ENCODE measurements at places on chromosomes 2 and 18. TPM values are rescaled to one million over a fixed set of nuclear protein-coding genes. Genes with fewer than 3 reads are reported as not detected.

The ALPP gene
- 21.6 TPM for total RNA-seq

The ABCG8 gene
- 0.05 TPM for total RNA-seq

The PSMA8 gene
- 0.12 TPM for total RNA-seq

The PRR30 gene
- not detected for total RNA-seq

The PRSS56 gene
- not detected for total RNA-seq

The RNU2-63P gene
- not detected for total RNA-seq

DNA sequence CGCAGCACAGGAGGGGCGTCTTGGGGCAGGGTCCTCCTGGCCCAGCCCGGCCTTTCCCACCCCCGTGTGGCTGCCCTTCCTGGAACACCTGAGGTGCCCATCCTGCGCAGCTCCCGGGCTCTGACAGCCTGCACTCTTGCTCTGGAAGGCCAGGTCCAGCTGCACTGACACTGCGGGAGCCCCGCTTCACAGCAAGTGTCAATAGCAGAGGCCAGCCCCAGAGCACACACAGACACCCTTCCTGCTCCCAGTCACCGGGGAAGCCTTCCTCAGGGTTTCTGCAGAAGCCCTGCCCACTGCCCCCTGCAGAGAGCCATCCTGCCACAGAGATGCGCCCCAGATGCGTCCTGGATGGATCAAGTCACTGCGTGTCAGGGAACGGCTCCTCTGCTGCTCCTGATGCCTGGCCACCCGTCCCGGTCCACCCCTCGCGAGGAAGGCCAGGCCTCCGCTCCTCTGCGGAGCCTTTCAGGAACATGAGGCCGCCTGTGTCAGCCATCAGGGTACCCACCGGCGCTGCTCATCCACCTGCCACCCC is 519.2 kb upstream of the MYT1L start:
- no peak overlapping the region for H3K27ac ChIP-seq
- H3K4me3 ChIP-seq = no peak overlapping the region
- no peaks in the 10 kb centered on the region for H3K36me3 ChIP-seq

DNA sequence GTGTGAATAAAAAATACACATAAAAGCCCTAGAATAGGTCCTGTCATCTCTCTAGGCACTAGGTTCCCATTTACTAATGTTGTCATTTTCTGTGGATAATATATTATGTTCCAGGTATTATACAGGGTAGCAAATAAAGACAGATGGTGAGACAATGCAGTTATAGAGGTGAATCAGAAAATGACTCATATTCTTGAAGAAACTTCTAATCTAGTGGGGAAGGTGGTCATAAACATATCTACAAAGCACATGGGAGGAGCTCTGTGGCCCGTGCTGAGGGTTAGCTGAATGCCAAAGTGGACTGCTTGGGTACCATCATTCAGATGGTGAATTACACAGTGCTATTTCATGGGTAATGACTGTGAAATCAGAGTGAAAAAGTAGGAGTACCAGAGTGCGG is 700.9 kb downstream of the ERBB4 start:
- DNase-seq = no peak
- no peaks in the 10 kb centered on the region for H3K27me3 ChIP-seq
- H3K4me3 ChIP-seq = no peak overlapping the region

DNA sequence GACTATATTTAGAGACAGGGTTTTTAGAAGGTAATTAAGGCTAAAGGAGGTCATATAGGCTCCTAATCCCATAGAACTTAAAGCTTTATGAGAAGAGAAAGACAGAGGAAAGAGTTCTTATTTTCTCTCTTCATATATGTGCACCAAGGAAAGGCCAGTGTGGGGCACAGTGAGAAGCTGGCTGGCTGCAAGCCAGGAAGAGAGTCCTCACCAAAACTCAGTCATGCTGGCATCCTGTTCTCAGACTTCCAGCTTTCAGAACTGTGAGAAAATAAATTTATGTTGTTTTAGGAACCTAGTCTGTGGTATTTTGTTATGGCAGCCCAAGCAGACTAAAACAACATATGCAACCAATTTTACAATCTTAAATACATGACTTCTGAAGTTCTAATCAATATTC is 31.5 kb upstream of the ATIC start:
- H3K27ac ChIP-seq = no peak overlapping the region
- no peaks in the 10 kb centered on the region for H3K36me3 ChIP-seq
- H3K4me1 ChIP-seq = no peaks in the 10 kb centered on the region
- no peaks in the 10 kb centered on the region for H3K27me3 ChIP-seq
- no peak overlapping the region for H3K4me3 ChIP-seq

DNA sequence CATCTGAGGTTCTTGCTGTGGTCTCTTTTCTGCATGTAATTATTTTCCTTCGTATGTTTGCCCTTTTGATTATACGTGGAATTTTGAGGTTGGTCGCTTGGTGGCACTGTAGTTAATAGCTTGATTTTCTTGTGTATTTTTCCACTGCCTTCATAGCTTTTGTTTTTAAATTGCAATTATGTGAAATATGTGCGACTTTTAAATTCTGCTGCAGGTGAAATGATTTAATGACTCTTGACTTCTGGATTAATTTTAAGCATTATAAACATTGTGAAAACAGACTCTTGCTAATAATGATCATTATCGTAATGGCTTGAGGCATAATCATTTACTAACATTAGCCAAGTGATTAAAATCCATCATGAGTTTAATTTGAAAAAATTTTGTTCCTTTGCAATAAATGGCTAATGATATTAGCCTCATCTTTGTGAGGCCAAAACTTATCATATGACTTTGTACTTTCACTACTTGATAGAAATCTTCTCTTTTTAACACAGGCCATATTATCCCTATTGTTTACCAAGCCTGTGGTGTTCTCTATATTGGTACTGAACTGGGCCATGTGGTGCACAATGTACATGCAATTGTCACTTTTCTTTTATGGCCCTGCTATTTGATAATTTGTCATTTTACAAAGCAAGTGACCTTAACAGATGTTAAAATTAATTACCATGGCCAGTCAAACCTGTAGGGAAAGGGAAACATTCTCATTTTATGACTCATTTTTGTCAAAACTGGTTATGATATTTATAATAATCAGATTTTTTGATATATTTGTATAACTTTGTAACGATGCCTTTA is 62.8 kb upstream of the NEUROD1 start:
- no peak overlapping the region for H3K27ac ChIP-seq
- H3K4me3 ChIP-seq = no peak overlapping the region
- H3K36me3 ChIP-seq = no peaks in the 10 kb centered on the region
- H3K27me3 ChIP-seq = no peaks in the 10 kb centered on the region
- peak; percentile 21 for DNase-seq

The C2orf76 gene
- total RNA-seq = 12.0 TPM

GRCh38 chr2:96436961-96437360 is 68.2 kb downstream of the NEURL3 start:
- H3K27ac ChIP-seq = no peak overlapping the region
- no peaks in the 10 kb centered on the region for H3K36me3 ChIP-seq
- DNase-seq = no peak

The COQ10B gene
- 23.1 TPM for total RNA-seq

DNA sequence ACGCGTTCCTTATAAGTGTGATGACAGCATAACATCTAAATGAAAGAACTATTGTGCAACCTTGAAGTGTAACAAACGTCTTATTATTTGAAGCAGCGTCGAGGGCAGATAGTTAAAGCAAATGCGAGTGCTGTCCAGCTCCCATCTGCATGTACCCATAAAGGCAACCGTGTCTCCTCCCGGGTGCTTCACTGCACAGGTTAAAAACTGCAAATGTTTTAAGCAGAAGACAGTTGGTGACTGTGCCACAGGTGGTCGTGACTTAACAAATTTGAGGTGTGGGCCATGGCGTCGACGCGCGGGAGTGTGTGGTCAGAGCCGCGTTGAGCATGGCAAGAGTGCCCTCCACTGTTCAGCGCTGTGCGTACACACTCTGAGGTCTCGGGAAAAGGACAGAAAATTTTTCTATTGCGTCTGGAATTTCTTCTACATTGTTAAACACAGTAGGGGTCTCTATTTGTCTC is 6.4 kb downstream of the SALL3 start:
- no peak overlapping the region for H3K27ac ChIP-seq
- H3K36me3 ChIP-seq = no peaks in the 10 kb centered on the region
- no peak for DNase-seq
- H3K4me3 ChIP-seq = no peak overlapping the region
- peaks cover 1% of the 10 kb centered on the region for H3K4me1 ChIP-seq

DNA sequence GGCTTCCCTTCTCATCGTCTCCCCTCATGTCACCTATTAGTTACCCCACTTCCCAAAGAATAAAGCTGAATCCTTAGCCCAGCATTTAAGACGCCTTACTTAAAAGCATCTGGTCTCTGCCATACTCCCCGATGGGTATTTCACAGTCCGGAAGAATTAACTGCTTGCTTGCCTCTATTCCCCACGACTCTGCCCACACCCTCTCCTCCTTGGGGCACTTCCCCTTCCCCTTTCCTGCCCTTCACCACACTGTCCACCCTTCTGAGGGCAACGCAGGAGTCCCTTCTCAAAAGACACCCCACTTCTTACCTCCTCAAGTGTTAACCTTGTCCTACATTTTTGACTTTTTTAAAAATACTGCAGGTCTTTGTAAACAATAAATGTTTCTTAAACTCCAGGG is 60.1 kb upstream of the RMP24 start:
- no peak for DNase-seq
- H3K4me3 ChIP-seq = no peak overlapping the region
- H3K36me3 ChIP-seq = no peaks in the 10 kb centered on the region
- H3K4me1 ChIP-seq = no peaks in the 10 kb centered on the region

DNA sequence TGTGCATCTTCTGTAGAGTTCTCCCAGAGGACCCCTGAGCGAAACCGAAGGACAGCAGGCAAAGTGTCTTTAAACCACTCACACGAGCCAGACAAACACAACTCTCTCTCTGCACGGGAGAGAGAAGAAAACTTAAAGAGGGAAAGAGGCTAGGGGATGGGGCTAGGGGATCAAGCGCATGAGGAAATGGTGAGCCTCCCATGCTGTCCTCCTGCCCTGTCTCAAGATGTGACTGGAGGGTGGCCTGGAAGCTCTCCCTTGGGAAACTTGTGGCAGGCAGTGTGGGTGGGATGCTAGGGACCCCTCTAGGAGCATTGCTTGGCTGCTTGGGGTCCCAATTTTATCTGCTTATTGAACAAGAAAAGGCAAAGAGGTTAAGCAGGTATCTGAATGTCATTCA is 44.5 kb downstream of the CYP26B1 start:
- no peak for DNase-seq
- H3K27me3 ChIP-seq = no peaks in the 10 kb centered on the region
- H3K4me3 ChIP-seq = no peak overlapping the region
- no peaks in the 10 kb centered on the region for H3K4me1 ChIP-seq

The PIEZO2 gene
- 3.2 TPM for total RNA-seq

GRCh38 chr2:96608469-96609455 is 29.4 kb downstream of the KANSL3 start:
- no peak overlapping the region for H3K4me3 ChIP-seq
- H3K36me3 ChIP-seq = no peaks in the 10 kb centered on the region
- H3K27me3 ChIP-seq = no peaks in the 10 kb centered on the region
- no peak overlapping the region for H3K27ac ChIP-seq

The MC5R gene
- total RNA-seq = not detected

GRCh38 chr18:43720041-43720440 is 442.8 kb upstream of the SYT4 start:
- no peak overlapping the region for H3K4me3 ChIP-seq
- H3K4me1 ChIP-seq = no peaks in the 10 kb centered on the region
- no peak for DNase-seq
- no peaks in the 10 kb centered on the region for H3K36me3 ChIP-seq
- H3K27ac ChIP-seq = no peak overlapping the region

The CABYR gene
- total RNA-seq = 1.4 TPM

GRCh38 chr2:134454426-134454825 is 200.6 kb downstream of the MGAT5 start:
- no peaks in the 10 kb centered on the region for H3K4me1 ChIP-seq
- no peak overlapping the region for H3K27ac ChIP-seq
- H3K27me3 ChIP-seq = no peaks in the 10 kb centered on the region
- no peak for DNase-seq

DNA sequence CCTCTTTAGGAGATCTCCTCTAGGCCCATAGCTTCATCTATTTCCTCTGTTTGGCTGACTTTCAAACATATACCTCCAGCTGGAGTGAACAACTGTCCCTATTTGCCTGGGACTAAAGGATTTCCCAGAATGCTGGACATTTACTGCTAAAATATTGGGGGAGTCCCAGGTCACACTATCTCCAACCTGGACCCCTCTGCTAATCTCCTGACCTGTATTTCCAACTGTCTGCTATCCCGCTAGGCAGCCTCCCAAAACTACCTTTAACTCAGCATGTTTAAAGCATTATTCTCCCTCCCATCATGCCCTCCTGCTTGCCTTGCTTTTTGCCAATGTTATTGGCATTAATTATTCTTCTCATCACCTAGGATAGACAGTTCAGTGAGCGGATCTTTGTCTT is 77.1 kb downstream of the THADA start:
- DNase-seq = no peak
- H3K36me3 ChIP-seq = no peaks in the 10 kb centered on the region
- no peak overlapping the region for H3K27ac ChIP-seq
- H3K4me3 ChIP-seq = no peak overlapping the region

The CD8B2 gene
- not detected for total RNA-seq

- no peaks in the 10 kb centered on the region for H3K27me3 ChIP-seq
- H3K36me3 ChIP-seq = no peaks in the 10 kb centered on the region
- H3K4me3 ChIP-seq = no peak overlapping the region
Observed at GRCh38 chr2:190910341-190911136, 29.9 kb downstream of the GLS start.

GRCh38 chr2:155203178-155203577 is 504.7 kb downstream of the KCNJ3 start:
- H3K4me1 ChIP-seq = no peaks in the 10 kb centered on the region
- H3K4me3 ChIP-seq = no peak overlapping the region
- DNase-seq = no peak
- H3K36me3 ChIP-seq = no peaks in the 10 kb centered on the region

- no peak for DNase-seq
- H3K27me3 ChIP-seq = no peaks in the 10 kb centered on the region
- no peak overlapping the region for H3K4me3 ChIP-seq
- peaks cover 4% of the 10 kb centered on the region for H3K4me1 ChIP-seq
- no peak overlapping the region for H3K27ac ChIP-seq
Observed at GRCh38 chr18:13262839-13263691, 44.5 kb downstream of the LDLRAD4 start.

The DYNAP gene
- total RNA-seq = not detected

The CD302 gene
- total RNA-seq = 86.0 TPM

GRCh38 chr2:70314640-70315039 is 12.8 kb upstream of the FAM136A start:
- no peak overlapping the region for H3K27ac ChIP-seq
- no peak for DNase-seq
- H3K4me1 ChIP-seq = no peaks in the 10 kb centered on the region
- no peaks in the 10 kb centered on the region for H3K27me3 ChIP-seq
- H3K36me3 ChIP-seq = no peaks in the 10 kb centered on the region

- no peaks in the 10 kb centered on the region for H3K36me3 ChIP-seq
- no peaks in the 10 kb centered on the region for H3K27me3 ChIP-seq
- H3K27ac ChIP-seq = no peak overlapping the region
- DNase-seq = peak; percentile 10
- no peaks in the 10 kb centered on the region for H3K4me1 ChIP-seq
Observed at GRCh38 chr18:43393174-43393573, 115.9 kb upstream of the SYT4 start.

GRCh38 chr2:222450021-222450420 is 25.7 kb downstream of the SGPP2 start:
- H3K36me3 ChIP-seq = no peaks in the 10 kb centered on the region
- H3K27ac ChIP-seq = no peak overlapping the region
- no peaks in the 10 kb centered on the region for H3K27me3 ChIP-seq
- H3K4me1 ChIP-seq = peaks cover 6% of the 10 kb centered on the region
- H3K4me3 ChIP-seq = no peak overlapping the region

The LPIN1 gene
- 19.9 TPM for total RNA-seq

GRCh38 chr2:19106376-19106775 is 252.0 kb downstream of the OSR1 start:
- DNase-seq = no peak
- H3K36me3 ChIP-seq = no peaks in the 10 kb centered on the region
- no peak overlapping the region for H3K27ac ChIP-seq
- no peak overlapping the region for H3K4me3 ChIP-seq

The TMEM237 gene
- total RNA-seq = 25.4 TPM
